ENCODE measurements at places on chromosomes 6 and 20.
A peak's percentile ranks its signal among the peaks of the same experiment; 100 is the strongest.

GRCh38 chr6:118659513-118660217, 8.3 kb upstream of the CEP85L start:
- no peak for DNase-seq

GRCh38 chr6:1364791-1365190, 24.6 kb upstream of the FOXF2 start:
- no peak for DNase-seq

- no peak for DNase-seq
Measured at GRCh38 chr6:150233843-150234269, 91.0 kb downstream of the PPP1R14C start.

GRCh38 chr6:147637620-147638195, 129.2 kb downstream of the SAMD5 start:
- no peak for DNase-seq

DNA sequence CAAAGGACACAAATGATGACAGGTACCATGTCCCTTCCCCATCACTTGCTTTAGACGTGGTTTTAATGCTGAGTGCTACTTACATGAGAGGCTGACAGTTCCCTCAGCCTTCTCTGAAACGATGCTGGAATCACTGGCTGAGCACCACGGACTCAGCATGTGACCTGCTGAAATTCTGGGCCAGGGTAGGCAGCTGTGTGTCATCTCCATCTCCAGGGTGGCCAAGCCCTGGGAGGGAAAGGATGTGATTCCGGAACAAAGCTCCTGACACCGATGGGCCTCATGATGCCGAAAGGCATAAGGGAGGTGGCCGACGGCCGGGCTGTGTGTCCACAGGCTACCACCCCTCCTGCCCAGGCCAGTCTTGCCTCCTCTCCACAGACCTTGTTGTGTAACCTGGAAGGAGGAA, 184.3 kb upstream of the CST7 start:
- DNase-seq = no peak

- DNase-seq = no peak
Measured at GRCh38 chr20:63555661-63556381, 1.9 kb downstream of the FNDC11 start.

DNA sequence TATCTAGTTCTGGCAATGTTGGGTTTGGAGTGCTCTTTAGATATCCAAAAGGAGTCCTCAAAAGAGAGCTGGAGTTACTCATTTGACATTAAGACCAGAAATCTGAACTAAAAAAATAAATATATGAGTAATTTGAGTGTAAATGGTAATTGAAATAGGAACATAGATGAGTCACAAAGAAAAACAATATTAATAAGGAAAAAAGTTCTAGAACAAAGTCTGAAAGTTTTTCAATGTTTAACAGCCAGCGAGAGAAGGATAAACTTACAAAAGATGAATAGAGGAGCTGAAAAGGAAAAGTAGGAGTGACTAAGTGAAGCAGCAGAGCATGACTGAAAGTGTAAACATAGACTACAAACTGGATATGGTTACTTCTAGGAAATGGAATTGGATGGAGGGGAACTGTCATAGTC, 46.8 kb downstream of the EPM2A start:
- no peak for DNase-seq

- DNase-seq = no peak
Measured at GRCh38 chr20:46089167-46089416, 670 bp downstream of the NCOA5 start.

GRCh38 chr20:25476106-25477013, 68.9 kb downstream of the GINS1 start:
- no peak for DNase-seq

- no peak for DNase-seq
Measured at GRCh38 chr6:79538106-79538971, 1.1 kb upstream of the LCA5 start.

DNA sequence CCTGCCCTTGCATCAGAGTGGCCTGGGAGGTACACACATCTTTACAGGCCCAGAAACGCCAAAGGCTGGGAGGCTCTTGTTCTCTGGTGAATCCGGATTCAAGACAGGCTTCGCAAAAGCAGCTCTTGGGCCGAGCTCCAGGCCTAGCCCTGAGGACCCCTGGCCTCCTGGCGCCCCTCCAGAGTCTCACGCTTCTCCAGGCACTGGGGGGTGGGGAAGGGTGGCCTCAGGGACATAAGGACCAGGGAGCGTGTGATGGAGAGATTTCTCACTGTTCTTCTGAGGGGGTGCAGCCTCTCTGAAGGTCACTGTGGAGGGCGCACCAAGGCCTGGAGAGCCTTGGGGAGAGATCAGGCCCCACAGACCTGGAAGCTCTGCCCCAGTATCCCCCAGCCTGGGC, 349.2 kb downstream of the ZFAND3 start:
- DNase-seq = no peak

DNA sequence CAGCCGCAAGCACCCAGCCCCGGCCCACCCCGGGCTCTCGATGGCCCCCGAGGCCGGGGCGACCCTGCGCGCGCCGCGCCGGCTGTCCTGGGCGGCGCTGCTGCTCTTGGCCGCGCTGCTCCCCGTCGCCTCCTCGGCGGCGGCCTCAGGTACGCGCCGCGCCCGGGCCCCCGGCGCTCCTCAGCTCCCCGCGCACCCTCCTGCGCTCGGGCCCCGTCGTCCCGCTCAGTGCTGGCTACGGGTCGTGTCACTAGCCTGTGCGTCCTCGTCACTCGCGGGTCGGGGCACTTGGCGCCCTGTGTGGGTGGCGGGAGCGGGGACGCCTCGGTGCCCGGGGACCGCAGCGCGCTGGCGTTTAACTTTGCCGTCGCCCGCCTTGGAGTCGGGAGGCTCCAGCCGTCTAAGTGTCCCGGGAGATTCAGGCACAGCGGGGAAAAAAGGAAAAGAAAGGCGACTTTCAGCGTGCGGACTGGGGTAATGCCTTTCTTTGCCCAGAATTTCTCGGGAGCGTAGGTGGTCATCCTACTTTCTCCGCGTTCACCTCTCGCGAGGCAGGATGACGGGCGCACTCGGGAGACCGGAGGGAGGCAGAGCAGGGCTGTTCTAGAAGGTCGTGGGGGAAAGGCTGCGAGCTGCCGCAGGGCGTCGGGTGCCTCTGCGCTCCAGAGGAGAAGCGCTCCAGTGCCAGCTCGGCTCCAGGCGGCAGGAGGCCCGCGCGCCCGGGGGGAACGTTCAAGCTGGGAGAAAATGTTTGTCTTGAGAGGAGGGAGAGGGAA, 545 bp downstream of the FNDC1 start:
- peak; percentile 37 for DNase-seq

DNA sequence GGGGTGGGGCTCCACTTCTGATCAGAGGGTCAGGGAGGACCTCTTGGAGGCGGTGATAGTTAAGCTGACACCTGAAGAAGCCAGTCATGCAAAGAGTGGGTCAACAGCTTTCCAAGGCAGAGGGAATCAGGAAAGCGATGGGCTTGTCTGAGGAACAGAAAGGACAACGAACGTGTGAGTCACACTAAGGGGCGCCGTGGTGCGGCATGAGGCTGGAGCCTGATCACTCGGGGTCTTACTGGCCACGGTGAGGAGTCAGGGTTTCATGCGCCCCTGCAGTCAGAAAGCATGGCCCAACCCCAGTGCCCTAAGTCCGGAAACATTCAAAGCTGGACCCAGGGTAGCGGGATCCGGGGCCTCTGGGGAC, 50.6 kb upstream of the SLC32A1 start:
- no peak for DNase-seq

- no peak for DNase-seq
Measured at GRCh38 chr6:33950472-33950881, 146.7 kb upstream of the MLN start.

- no peak for DNase-seq
Measured at GRCh38 chr6:132286298-132287019, 114.8 kb downstream of the MOXD1 start.

GRCh38 chr6:12369781-12370262, 79.7 kb downstream of the EDN1 start:
- no peak for DNase-seq

DNA sequence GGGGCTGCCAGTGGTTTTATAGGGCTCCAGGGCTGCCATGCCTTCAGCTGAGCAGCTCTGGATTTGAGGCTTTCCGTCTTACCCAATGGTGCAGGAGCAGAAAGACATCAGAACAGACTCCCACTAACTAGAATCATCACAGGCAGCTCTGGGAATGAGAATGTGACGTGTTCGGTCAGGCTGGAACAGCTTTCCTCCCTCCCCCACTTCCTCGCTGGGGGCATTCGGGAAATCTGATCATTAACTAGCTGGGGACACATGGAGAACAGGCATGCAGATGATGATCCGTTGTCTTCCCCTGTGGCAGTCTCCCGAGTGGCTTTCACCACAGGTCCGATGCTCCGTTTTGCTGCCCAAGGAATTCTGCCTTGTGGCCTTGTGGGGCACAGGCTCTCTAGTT, 5.5 kb upstream of the MTG2 start:
- no peak for DNase-seq

DNA sequence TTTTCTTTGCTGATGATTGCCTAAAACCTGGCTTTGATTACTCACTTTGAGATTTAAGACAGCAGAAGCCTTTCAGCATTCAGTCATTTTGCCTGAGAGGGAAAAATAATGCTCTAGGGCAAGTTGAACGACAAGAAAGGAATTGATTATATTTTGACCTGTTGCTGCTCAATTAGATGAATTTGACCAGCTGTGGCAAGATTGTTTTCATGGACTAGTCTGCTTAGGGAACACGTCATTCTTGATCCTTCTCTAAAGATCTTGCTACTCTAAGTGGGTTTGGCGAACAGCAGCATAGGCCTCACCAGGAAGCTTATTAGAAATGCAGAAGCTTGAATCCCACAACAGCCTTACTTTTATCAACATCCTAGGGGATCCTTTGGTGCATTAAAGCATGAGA, 59.7 kb upstream of the PHACTR1 start:
- DNase-seq = peak; percentile 44

DNA sequence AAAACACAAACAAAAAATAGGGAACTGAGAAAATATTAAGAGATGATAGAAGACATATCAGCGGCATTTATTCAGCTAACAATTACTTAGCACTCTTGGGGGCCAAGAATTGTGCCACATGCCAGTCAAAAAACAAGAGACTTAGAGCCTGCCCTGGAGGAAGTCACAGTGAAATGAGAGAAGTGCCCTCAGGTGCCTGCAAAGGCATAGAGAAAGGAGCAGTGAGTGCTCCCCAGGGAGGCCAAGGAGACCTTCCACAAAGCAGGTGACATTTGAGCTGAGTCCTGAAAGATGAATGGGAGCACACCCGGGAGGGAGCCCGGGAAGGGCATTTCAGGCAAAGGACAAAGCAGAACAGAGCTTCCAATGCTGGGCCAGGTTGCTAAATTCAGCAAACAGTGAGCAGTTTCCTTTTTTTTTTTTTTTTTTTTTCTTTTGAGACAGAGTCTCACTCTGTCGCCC, 184.7 kb upstream of the JARID2 start:
- no peak for DNase-seq

GRCh38 chr20:42043921-42044320, 425.7 kb upstream of the CHD6 start:
- DNase-seq = no peak

DNA sequence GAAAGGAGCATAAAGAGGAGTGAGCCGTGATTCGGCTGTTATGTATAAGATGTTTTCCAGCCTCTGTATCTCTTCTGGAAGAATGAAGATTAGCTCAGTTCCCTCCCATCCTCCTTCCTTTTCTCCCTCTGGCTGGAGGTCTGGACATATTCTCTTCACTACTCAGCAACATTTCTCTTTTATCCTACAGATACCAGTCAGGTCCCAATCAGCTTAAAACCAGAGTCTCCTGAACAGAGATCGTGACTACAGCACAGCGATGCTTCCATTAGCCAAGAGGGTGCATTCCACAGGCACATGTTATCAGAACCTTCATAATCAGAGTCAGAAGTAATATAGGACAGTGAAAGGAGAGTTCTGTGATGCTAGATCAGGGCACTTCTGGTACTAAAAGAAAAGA, 133.9 kb upstream of the SOX4 start:
- DNase-seq = no peak

DNA sequence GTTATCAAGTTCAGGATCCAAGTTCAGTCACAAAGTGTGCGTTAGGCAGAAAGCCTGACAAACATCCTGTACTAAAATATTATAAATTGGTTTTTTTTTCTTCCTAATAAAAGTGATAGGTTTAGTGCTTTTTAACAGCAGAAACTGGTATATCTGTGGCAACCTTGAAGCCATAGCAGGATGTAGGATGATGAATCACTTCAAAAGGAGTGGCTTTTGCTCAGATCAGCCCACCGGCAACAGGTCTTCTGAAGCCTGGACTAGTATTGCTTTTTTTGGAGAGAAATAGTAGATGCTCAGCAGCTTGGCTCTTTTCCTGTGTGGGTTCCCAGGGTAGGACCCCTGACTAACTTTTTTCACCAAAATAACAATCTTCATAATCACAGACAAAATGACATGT, 190.8 kb downstream of the EPM2A start:
- no peak for DNase-seq

DNA sequence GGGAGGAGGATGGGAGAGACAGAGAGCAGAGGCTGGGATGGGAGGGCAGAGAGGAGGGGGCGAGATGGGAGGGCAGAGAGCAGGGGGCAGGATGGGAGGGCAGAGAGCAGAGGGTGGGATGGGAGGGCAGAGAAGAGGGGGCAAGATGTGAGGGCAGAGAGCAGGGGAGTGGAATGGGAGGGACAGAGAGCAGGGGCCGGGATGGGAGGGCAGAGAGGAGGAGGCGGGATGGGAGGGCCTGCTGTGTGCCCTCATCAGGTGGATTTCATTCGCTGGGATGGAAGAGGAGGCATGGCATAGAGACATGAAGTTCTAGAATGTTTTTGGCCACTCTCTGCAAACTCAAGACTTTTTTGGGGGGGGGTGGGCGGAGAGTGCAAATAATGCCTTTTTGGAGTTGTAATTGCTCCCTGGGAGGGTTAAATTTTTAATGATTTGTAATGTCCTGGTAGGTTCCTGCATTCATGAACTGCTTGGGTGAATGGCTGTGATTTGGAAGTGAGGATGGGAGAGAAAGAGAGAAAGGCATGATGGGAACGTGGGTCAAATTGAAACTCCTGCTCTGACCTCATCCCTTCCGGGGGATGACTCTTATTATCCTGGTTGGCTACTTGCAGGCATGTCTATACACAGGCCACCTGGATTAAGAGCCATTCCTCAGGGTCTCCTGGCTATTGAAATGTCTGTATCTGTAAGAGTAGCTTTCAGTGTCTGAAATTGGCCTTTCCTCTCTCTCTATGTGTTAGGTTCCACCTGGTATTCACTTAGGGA, 162.4 kb upstream of the AGPAT4 start:
- DNase-seq = no peak

- peak; percentile 59 for DNase-seq
Measured at GRCh38 chr20:38303908-38304379, at the start of gene BPI. TSS of gene BPI (plus strand) at chr20:38304156. CDS start at chr20:38304224, 68 bp downstream.

DNA sequence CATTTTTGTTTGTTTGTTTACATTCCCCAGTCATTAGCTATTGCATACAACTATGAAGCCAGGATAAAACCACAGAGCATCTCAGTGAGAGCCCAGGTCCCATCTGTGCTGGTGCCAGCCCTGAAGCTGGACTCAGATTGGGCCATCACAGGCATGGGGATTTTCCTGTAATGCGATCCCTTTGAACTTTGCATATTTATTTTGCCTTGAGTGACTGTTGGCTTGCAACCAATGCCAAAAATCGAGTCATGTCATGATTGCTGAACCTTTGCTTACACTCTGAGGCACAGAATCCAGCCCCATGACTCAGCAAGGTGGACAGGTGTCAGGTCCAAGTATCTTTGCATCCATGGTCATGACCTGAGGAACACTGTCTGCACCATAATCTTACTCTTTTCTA, 46.2 kb upstream of the GGTLC1 start:
- DNase-seq = no peak

Measured in astrocyte of the cerebellum (primary cell).